Spinal cord (tissue), 10 donors: ENCODE measurements at places on chromosomes 4 and X. TPM values are rescaled to one million over a fixed set of nuclear protein-coding genes. Genes with fewer than 3 reads are reported as not detected.

DNA sequence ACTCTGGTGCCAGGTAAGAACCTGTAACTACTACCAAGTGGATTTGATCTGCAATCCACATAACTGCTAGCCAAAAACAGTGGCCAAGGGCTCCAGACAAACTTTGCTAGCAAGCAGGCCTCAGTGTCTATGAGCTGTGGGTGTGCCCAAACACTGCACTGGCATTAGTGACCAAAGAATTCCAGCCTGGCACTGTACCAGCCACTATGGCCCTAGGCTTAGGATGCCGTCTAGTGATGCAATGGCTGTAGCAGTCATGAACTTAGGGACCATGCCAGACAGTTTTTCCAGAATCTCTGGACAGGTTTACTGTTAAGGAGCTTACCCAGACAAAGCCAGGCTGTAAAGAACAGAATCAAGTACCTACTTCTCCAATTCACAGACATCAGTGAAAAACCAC, 33.7 kb upstream of the PRR27 start:
- DNase-seq = no peak
- H3K27me3 ChIP-seq = no peaks in the 10 kb centered on the region
- H3K4me1 ChIP-seq = no peaks in the 10 kb centered on the region

- H3K27ac ChIP-seq = no peak overlapping the region
- H3K27me3 ChIP-seq = no peaks in the 10 kb centered on the region
- H3K4me3 ChIP-seq = no peak overlapping the region
- no peak for DNase-seq
Observed at GRCh38 chr4:14064984-14065383, 437.5 kb upstream of the BOD1L1 start.

DNA sequence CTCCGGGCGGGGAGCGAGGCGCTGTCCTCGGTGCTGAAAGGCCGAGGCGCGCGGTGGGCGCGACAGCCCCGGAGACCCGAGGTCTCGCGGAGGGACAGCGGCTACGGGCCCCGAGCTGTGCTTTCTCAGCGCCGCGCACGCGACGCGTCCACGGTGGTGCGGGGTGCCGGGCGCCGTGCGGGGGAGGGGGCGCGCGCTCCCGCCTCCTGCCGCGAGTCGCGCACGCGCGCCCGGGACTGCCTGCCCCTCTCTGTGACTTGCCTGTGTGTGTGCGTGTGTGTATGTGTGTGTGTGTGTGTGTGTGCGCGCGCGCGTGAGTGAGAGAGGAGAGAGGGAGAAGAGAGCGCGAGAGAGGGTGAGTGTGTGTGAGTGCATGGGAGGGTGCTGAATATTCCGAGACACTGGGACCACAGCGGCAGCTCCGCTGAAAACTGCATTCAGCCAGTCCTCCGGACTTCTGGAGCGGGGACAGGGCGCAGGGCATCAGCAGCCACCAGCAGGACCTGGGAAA, at the start of gene GRIA2:
TSS of gene GRIA2 (plus strand) at position 358 of the 511 bp plus-strand sequence. CDS start 315 bp downstream, outside the sequence.
- peak within 1 kb of the TSS; percentile 90 for H3K27ac ChIP-seq
- no peaks in the 10 kb centered on the region for H3K27me3 ChIP-seq
- peaks cover 10% of the 10 kb centered on the region for H3K4me1 ChIP-seq
- peak within 1 kb of the TSS; percentile 79 for H3K4me3 ChIP-seq
- peak; percentile 81 for DNase-seq
- H3K36me3 ChIP-seq = peaks cover 2% of the 10 kb centered on the region

DNA sequence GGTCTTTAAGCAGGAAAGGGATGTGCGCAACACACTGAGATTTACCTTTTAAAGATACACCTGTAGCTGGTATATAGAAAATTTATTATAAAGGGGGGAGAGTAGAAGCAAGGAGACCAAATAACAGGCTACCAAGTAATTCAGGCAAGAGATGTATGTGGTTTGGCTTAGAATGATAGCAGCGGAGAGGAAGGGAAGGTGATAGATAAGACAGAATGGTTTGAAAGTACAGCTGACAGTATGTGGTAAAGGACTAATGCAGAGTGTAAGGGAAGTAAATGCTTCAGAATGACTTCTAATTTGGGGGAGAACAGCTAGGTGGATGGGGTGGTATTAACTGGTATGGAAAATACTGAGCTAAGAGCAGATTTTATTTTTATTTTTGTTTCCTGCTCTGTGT, 308.9 kb downstream of the ANTXR2 start:
- H3K4me3 ChIP-seq = no peak overlapping the region
- no peak overlapping the region for H3K27ac ChIP-seq
- H3K4me1 ChIP-seq = no peaks in the 10 kb centered on the region

GRCh38 chrX:37364666-37365065, 15.5 kb downstream of the PRRG1 start:
- no peaks in the 10 kb centered on the region for H3K27me3 ChIP-seq
- no peaks in the 10 kb centered on the region for H3K36me3 ChIP-seq
- H3K4me3 ChIP-seq = no peak overlapping the region
- DNase-seq = no peak
- no peak overlapping the region for H3K27ac ChIP-seq

ZNF630 gene
- 4.7 TPM for total RNA-seq
